ACHN (cell line): ENCODE measurements at places on chromosomes 6 and 20.

- DNase-seq = peak; percentile 23
These were observed 61.7 kb upstream of the NUP153 start for GRCh38 chr6:17768388-17768787.

DNA sequence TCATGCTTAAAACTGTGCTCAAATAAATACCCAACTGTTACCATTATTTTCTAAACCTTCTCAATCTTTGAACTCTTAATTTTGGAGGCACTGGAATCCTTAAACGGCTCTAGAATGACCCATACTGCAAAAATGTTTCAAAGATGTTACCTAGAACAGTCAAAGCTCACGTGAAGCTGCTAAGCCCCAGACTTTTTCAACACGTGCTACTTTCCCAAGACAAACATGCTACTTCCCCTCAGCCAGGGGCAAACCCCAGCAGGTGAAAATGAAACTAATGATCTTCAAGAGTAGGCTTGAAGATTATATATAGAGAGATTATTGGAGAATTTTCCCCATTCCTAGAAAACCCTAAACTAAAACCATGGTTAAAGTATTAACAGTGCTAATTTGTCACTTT is 28.1 kb downstream of the HUS1B start:
- no peak for DNase-seq

- DNase-seq = no peak
These were observed 2.3 kb upstream of the OCSTAMP start for GRCh38 chr20:46552460-46553420.

DNA sequence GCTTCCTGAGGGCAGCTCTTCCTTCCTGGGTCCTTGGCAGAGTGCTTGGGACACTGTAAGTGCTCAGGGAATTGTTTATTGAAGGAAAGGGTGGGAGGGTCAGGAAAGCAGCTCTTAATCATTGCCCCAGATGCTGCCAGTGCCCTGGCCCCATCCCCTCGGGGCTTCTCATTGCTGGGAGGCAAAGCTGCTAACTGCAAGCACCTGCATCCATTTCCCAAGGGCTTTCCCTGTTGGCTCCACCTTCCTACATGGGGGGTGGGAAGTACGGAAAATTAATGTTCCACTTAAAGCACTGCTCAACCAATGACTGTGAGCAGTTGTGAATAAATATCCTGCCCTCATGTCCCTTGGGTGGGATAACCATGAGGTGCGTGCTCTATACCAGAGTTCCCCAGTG is 56.4 kb downstream of the NDUFAF5 start:
- DNase-seq = no peak

DNA sequence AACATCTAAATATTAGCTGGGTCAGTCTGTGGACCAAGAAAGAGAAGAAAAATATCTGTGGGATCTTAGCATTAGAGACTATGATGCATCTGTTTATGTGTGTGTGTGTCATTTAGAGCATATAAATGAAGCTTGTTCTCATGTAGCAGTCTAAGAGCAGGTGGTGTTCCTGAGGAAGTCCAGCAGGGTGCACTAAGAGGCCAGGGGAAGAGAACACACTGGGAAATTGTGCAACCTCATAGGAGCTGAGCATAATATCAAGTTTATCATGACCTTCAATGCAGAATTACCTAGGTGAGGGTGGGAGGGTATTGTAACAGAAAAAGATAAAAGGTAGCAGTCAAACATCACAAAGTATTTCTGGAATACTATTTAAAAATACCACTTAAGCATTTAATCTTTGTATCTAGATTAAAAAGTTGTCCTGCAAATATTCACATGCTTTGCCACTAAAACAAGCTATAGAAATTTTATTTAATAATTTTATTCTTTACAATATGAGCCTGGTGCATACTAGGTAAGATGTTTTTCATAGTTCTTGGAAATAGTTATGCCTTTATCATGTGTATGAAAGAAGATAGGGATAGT is 80.5 kb downstream of the SMPDL3A start:
- peak; percentile 51 for DNase-seq

- no peak for DNase-seq
These were observed 36.6 kb downstream of the CRISP2 start for GRCh38 chr6:49676671-49677281.

- DNase-seq = no peak
These were observed 9.4 kb downstream of the FOXP4 start for GRCh38 chr6:41555326-41556300.

DNA sequence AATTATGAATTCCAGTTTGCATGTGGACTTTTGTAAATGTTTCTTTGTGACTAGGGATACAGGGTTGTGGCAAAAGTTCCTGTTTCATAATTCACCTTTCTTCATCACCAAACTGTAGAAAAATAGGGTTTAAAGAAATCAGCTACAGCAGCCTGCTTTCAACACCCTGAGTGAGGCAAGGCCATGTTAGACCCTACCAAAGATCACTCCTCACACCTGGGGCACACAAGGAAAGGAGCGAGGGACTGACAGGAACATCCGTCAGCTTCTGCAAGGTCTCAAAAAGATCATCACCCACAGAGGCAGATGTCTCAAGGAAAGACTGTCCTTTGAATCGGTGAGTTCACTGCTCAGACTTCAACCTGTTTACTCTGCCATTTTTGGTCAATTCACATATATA is 10.5 kb upstream of the STX11 start:
- DNase-seq = no peak

DNA sequence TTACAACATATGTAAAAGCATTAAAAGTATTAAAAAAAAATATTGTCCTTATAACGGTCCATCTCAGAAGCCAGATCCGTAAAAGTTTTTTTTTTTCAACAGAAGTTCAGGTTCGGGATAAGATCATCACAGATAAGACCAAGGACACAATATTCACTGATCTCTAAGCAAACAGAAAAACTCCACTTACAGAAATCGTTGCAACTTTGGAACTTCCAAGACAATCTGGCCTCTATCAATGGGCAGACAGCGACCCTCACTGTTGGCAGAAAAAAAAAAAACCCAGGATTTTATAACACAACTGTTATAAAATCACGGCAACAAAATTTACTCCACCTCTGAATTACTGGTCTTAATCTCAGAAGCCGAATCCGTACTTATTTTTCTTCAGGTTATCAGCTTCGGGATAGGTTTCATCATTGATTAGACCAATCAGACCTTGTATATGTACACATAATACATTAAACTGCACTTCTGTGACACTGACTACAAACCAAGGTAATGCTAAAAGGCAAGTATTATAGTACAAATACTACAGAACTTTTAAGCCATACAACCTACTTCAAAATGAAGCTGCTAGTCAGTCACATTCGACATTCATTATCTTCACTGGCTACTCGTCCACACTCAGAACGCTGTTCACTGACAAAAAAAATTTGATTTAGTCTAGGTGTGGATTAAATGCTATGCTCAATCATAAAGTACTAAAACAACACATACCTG is 34.7 kb upstream of the SYNCRIP start:
- DNase-seq = no peak
